SK-N-MC (cell line): ENCODE measurements at places on chromosomes 16 and 17.

GRCh38 chr16:67391424-67392300, 1.6 kb downstream of the TPPP3 start:
- no peak for DNase-seq

DNA sequence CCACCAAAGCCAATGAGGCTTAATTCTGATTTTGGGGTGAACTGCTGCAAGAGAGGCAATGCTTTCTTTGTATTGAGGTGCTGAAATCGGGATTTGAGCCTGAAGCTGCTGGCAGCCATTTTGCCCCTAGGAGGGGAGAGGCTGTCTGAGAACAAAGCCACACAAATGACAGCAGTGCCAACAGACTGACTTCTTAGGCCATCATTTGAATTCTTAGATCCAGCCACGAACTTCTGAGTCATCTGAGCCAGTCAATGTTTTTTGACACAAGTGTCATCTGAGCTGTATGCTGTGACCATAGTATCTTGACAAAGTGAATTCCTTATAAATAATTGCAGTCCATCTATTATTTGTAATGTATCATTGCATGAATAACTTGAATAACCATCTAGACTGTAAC, 29.0 kb downstream of the HYDIN start:
- no peak for DNase-seq

DNA sequence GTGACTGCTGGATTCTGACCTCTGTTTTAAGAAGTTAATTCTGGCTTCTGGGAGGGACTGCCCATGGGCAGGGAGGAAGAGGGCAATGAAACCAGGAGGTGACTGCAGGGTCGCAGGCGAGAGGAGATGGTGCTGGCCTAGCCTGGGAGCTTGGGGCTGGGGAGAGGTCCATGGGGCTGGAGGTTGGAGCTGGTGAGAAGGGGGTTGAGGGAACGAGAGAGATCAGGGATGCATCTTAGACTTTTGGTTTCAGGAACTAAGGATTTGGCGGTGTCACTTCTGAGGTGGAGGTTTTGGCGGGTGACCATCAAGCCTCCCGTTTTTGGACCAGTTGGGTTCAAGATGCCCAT, 64.6 kb downstream of the NKD1 start:
- no peak for DNase-seq

GRCh38 chr16:48963306-48963705, 318.3 kb downstream of the CBLN1 start:
- no peak for DNase-seq

DNA sequence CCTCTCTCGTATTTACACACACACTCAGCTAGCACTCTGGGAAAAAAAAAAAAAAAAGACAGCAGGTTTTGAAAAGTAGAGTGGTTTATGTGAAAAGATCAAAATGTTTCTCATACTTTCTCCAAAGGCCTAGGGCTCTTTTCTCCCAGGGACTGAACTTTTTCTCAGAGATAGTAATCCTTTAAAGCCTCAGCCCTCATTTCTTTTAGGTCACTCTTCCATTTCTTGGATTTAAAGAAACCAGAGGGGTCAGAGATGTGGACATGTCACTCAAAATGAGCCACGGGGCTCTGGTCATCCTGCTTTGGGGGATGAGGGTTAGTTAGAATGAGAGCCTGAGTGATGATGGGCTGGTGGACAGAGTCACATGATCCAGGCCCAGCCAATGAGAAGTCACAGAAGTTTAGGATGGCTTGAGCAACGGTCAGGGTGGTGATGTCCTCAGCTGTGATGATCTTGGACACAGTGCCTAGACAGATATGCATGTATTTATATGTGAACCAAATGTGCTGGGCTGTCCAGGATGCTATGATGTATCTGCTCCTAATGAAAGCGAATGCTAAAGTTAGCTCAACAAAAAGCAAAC, 33.7 kb upstream of the AXIN2 start:
- no peak for DNase-seq

- DNase-seq, result no peak
Measured at GRCh38 chr16:50778284-50779163, 36.6 kb downstream of the CYLD start.

DNA sequence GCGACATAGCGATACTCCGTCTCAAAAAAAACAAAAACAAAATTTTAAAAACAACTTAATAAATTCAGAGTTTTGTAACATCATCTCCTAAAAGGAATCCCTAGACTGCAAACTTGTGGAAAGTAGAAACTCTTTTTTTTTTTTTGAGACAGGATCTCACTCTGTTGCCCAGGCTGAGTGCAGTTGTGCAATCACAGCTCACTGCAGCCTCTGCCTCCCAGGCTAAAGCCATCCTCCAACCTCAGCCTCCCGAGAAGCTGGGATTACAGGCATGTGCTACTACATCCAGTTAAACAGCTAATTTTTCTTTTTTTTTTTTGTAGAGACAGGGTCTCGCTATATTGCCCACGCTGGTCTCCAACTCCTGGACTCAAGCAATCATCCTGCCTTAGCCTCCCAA, 19.7 kb downstream of the EZH1 start:
- no peak for DNase-seq

GRCh38 chr16:2584729-2585650, 47.2 kb downstream of the PDPK1 start:
- DNase-seq, result no peak

DNA sequence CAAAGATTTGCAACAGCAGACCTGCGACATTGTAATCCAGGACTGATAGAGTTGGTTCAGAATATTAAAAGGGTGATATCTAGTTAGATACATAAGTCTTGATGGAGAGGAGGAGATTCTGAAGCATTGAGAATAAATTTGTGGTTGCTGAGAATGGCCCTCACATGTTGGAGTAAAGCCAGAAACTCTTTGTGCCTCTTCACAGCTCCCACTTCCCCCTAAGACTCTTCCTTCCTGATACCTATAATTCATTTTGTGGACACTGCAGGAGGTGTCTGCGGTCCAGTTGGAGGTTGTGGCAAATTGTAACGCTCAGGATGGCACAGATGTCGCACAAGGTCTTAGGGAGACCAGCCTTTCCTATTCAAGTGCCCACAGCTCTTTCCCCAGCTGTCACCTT, 17.5 kb downstream of the WWOX start:
- DNase-seq, result no peak

GRCh38 chr16:54954220-54954619, 23.6 kb downstream of the IRX5 start:
- DNase-seq, result no peak

- DNase-seq, result no peak
Measured at GRCh38 chr17:56434610-56435009, 158.9 kb upstream of the NOG start.
